Hepatocyte (in vitro differentiated cells): ENCODE measurements at places on chromosomes 12 and 14. TPM values are rescaled to one million over a fixed set of nuclear protein-coding genes. Genes with fewer than 3 reads are reported as not detected.

- DNase-seq, result no peak
- no peaks in the 10 kb centered on the region for H3K4me1 ChIP-seq
- H3K27me3 ChIP-seq, result no peaks in the 10 kb centered on the region
- no peak overlapping the region for H3K4me3 ChIP-seq
Observed at GRCh38 chr12:76113800-76114757, 29.6 kb upstream of the NAP1L1 start.

GRCh38 chr14:101178184-101179072 lies 274.9 kb upstream of the RTL1 start:
- no peaks in the 10 kb centered on the region for H3K27me3 ChIP-seq
- H3K4me1 ChIP-seq, result peaks cover 17% of the 10 kb centered on the region
- no peaks in the 10 kb centered on the region for H3K36me3 ChIP-seq
- no peak for DNase-seq
- peak overlapping the region; percentile 34 for H3K27ac ChIP-seq

The FERMT2 gene
- 82.1 and 95.4 TPM in 2 replicates for total RNA-seq

- no peaks in the 10 kb centered on the region for H3K36me3 ChIP-seq
- H3K4me1 ChIP-seq, result peaks cover 15% of the 10 kb centered on the region
- H3K4me3 ChIP-seq, result no peak overlapping the region
- H3K27ac ChIP-seq, result no peak overlapping the region
- H3K27me3 ChIP-seq, result no peaks in the 10 kb centered on the region
- DNase-seq, result no peak
Observed at GRCh38 chr14:101819251-101819990, 57.9 kb downstream of the PPP2R5C start.

DNA sequence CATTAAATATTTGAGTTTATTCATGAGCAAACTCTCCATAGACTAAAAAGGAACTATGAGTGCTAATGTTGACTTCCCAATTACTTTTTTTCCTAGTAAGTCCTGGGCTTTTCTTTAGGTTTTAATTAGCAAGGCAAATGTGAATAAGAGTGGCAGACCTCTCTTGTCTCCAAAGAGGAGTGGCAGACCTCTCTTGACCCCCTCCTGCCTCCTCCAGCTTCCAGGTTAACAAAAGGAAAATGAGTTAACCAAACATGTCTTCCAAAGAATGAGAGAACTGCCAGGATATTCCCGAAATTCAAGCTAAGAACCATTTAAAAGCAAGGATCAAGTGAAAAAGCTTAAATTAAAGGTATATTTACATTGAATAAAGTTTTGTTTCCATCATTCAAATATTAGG lies 253.2 kb downstream of the MDGA2 start:
- no peak overlapping the region for H3K4me3 ChIP-seq
- no peaks in the 10 kb centered on the region for H3K36me3 ChIP-seq
- H3K4me1 ChIP-seq, result no peaks in the 10 kb centered on the region
- no peak for DNase-seq

DNA sequence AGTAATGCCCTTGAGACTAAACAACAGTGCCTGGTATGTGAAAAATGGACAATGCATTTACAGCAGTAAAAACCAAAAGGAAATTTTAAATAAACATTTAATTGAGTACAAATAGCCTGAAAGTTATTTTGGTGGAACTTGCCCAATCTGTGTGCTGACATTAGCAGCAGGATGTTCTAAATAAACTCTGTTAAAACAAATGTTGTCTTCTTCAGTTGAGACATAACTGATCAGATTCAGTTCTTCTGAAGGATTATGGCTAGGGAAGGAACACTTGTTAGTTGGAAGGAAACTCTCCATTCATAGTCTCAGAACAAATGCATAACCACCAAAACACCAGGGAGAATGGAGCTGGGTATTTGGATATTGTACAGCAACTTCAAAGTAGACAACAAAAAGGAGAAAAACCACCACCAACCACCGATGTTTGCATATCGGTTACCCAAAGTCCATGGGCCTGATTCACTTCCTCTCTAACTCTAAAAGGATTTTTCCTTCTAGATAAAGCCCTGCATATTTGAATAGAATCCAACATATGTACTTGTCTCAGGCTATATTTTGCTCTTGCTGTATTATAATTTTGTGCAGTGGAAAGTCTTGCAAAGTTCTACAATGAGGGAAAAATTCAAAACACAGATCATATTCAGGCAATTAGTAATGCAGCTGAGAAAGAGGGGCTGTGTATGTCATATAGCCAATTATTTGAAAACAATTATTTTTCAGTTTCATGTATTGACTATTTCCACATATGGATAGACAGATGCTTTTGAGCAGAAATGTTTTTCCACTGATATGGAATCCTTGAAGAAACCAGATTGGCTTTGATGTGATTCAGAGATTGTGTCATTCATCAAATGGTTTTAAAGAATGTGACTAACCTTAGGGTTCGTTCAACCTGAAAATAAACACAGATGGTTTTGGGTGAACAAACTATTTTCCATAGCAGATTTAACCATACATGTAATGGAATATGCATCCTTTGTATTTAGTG lies 152.2 kb upstream of the BMP4 start:
- no peak for DNase-seq
- no peak overlapping the region for H3K4me3 ChIP-seq
- peaks cover 7% of the 10 kb centered on the region for H3K4me1 ChIP-seq
- no peaks in the 10 kb centered on the region for H3K36me3 ChIP-seq
- no peaks in the 10 kb centered on the region for H3K27me3 ChIP-seq

- peak; percentile 72 for DNase-seq
- no peak overlapping the region for H3K27ac ChIP-seq
- no peaks in the 10 kb centered on the region for H3K4me1 ChIP-seq
- no peak overlapping the region for H3K4me3 ChIP-seq
- H3K36me3 ChIP-seq, result no peaks in the 10 kb centered on the region
Observed at GRCh38 chr12:22459838-22460490, 84.4 kb downstream of the C2CD5 start.

The KRT6C gene
- total RNA-seq, result 0.07 and 0.32 TPM in 2 replicates

The BCL2L14 gene
- total RNA-seq, result 13.6 and 17.8 TPM in 2 replicates

GRCh38 chr14:33369041-33369440 lies 430.4 kb downstream of the NPAS3 start:
- no peaks in the 10 kb centered on the region for H3K4me1 ChIP-seq
- DNase-seq, result no peak
- H3K27ac ChIP-seq, result no peak overlapping the region
- no peak overlapping the region for H3K4me3 ChIP-seq

DNA sequence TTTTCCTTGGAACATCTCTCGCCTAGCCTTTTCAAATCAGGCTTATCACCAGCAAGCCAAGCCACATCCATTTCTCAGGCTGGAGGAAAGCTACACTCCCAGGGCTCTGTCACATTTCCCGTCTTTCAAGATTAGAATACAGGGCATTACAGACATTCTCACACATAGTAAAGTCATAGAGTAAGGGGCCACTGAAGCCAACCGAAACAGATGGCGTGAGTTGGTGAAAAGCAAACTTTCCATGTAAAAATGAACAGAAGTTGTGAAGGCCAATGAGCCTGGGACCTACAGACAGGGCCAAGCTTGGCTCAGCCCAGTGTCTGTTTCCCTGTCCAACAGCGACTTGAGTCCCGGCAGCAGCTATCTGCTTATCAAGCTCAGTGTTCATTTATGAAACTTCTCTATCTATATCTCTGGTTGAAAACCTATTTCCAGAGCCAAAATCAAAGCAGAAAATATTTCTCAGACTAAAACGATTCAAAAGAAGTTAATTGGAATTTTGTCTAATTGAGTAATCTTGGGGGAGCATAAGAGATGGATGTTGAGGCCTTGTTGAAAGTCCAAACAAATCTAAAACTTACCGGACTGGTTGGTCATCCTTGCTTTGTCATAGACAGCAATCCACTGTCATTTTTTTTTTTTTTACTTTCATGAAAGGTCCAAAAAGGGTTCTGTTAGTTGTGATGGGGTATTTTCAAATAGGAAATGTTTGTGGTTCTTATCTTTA lies 105.6 kb downstream of the DAAM1 start:
- peak overlapping the region; percentile 21 for H3K27ac ChIP-seq
- H3K4me1 ChIP-seq, result peaks cover 23% of the 10 kb centered on the region
- no peaks in the 10 kb centered on the region for H3K27me3 ChIP-seq

DNA sequence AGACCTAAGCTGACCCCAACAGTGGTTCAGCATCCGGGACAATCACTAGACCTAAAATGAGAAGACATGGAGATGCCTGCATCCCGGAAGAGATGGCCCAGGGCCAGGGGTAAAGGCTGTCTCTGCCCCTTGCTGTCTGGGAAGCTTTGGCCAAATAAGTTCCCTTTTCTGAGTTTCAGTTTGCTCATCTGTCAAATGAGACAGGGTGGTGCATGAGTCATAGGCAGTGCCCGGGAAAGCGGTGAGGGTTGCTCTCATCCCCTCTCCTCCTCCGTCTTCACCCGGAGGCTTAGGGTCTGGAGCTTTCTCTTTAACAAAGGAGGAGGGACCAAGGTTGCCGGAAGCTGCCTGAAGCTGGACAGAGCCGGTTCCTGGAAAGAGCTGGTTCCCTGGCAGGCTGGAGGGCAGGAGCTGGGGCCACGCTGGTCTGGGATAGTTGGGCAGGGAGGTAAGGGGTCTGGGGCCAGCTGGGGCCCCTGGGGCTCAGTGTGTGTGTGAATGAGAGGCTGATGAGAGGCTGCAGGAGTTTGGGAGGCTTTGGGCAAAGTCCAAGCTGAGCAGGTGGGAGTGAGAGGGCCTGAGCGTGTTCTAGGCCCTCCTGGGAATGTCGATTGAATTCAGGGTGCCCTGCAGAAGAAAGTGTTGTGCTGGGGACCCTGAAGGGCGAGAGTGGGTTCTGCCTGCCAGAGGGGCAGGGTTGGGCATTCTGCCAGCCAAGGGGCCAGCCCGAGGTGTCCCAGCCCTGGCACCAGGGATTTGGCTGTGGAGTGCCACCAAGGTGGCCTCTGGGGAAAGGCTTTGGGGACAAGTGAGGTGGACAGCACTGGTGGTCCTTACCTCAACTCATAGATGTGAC lies at the start of gene SDSL:
Gene SDSL, plus strand, starts transcription at position 351 of the 856 bp plus-strand sequence. CDS start 5,603 bp downstream, outside the sequence.
- no peaks in the 10 kb centered on the region for H3K27me3 ChIP-seq
- peak; percentile 88 for DNase-seq
- peaks cover 10% of the 10 kb centered on the region for H3K4me1 ChIP-seq
- H3K27ac ChIP-seq, result peak within 1 kb of the TSS; percentile 85
- H3K36me3 ChIP-seq, result no peaks in the 10 kb centered on the region

The CATSPERB gene
- total RNA-seq, result 7.1 and 19.5 TPM in 2 replicates

GRCh38 chr12:74689071-74689655 lies 151.5 kb downstream of the ATXN7L3B start:
- no peak overlapping the region for H3K4me3 ChIP-seq
- no peaks in the 10 kb centered on the region for H3K27me3 ChIP-seq
- no peaks in the 10 kb centered on the region for H3K4me1 ChIP-seq
- H3K36me3 ChIP-seq, result no peaks in the 10 kb centered on the region

The CNOT2 gene
- total RNA-seq, result 154 and 158 TPM in 2 replicates

The INSM2 gene
- total RNA-seq, result not detected in 2 replicates

GRCh38 chr12:121036810-121037326 lies 2.2 kb downstream of the OASL start:
- H3K27ac ChIP-seq, result no peak overlapping the region
- H3K4me1 ChIP-seq, result no peaks in the 10 kb centered on the region
- peak; percentile 5 for DNase-seq

The RFLNA gene
- 57.8 and 62.8 TPM in 2 replicates for total RNA-seq

GRCh38 chr12:19904819-19905218 lies 463.5 kb upstream of the PDE3A start:
- no peak overlapping the region for H3K27ac ChIP-seq
- H3K27me3 ChIP-seq, result no peaks in the 10 kb centered on the region
- H3K4me1 ChIP-seq, result no peaks in the 10 kb centered on the region
- no peak overlapping the region for H3K4me3 ChIP-seq
- no peak for DNase-seq

GRCh38 chr12:93199831-93200236 lies 177.9 kb upstream of the NUDT4 start:
- H3K4me1 ChIP-seq, result peaks cover 13% of the 10 kb centered on the region
- no peak overlapping the region for H3K4me3 ChIP-seq
- H3K27ac ChIP-seq, result no peak overlapping the region

The RNASE3 gene
- total RNA-seq, result 1.4 TPM in 1 of 2 replicates, not detected in the other

The TRHDE gene
- 4.4 and 5.0 TPM in 2 replicates for total RNA-seq

- no peaks in the 10 kb centered on the region for H3K4me1 ChIP-seq
- H3K4me3 ChIP-seq, result no peak overlapping the region
- DNase-seq, result peak; percentile 25
- H3K27ac ChIP-seq, result no peak overlapping the region
Observed at GRCh38 chr12:18895946-18896345, 158.0 kb downstream of the CAPZA3 start.

- no peak for DNase-seq
- peak overlapping the region; percentile 54 for H3K27ac ChIP-seq
- no peaks in the 10 kb centered on the region for H3K36me3 ChIP-seq
- H3K4me1 ChIP-seq, result peaks cover 28% of the 10 kb centered on the region
- H3K27me3 ChIP-seq, result no peaks in the 10 kb centered on the region
- no peak overlapping the region for H3K4me3 ChIP-seq
Observed at GRCh38 chr14:89428546-89429198, 11.6 kb upstream of the FOXN3 start.

DNA sequence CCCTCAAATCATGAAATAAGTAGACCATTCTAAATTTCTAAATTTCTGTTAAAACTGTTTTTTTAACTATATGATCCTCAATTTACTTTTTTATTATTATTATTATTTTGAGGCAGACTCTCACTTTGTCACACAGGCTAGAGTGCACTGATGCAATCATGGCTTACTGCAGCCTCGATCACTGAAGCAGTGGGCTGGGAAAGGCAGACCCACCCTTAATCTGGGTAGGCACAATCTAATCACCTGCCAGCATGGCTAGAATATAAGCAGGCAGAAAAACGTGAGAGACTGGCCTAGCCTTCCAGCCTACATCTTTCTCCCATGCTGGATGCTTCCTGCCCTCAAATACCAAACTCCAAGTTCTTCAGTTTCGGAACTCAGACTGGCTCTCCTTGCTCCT lies 2.3 kb downstream of the ERO1A start:
- no peaks in the 10 kb centered on the region for H3K27me3 ChIP-seq
- H3K4me1 ChIP-seq, result peaks cover 21% of the 10 kb centered on the region
- no peaks in the 10 kb centered on the region for H3K36me3 ChIP-seq
- no peak for DNase-seq
- H3K27ac ChIP-seq, result no peak overlapping the region

The PTHLH gene
- 1.8 and 4.5 TPM in 2 replicates for total RNA-seq

- no peaks in the 10 kb centered on the region for H3K36me3 ChIP-seq
- H3K4me1 ChIP-seq, result no peaks in the 10 kb centered on the region
- H3K27ac ChIP-seq, result no peak overlapping the region
Observed at GRCh38 chr14:100168506-100168905, 9.1 kb upstream of the DEGS2 start.

The MIP gene
- 0.08 TPM in 1 of 2 replicates, not detected in the other for total RNA-seq

DNA sequence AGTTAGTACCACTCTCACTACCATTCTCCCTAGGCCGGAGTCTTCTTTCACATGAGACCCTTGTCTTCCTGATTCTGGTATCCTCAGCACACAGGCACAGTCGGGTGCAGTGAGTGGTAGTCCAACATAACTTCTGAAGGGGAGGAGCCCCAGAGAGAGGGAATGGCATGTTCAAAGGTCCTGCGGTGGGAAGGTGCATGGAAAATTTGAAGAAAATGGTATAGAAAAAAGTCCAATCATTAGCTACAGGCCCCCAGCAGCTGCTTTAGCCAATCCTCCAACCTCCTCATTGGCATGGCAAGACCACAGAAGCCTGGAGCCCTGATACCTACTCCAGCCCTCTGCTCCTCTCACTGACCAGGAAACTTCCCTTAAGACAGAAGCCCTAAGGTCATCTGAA lies 96.6 kb downstream of the ZFP36L1 start:
- H3K4me3 ChIP-seq, result no peak overlapping the region
- no peaks in the 10 kb centered on the region for H3K36me3 ChIP-seq
- DNase-seq, result no peak
- H3K4me1 ChIP-seq, result no peaks in the 10 kb centered on the region
- H3K27ac ChIP-seq, result no peak overlapping the region

The ADGRD1 gene
- total RNA-seq, result 14.2 and 18.5 TPM in 2 replicates

The SRRM4 gene
- total RNA-seq, result 0.03 and 0.08 TPM in 2 replicates
